Stimulated activated CD4-positive, alpha-beta T cell treated with anti-CD3 and anti-CD28 coated beads, Interleukin-1b, Interleukin-23, amount 100 ng/mL, for 1 hour (primary cell): ENCODE measurements at places on chromosomes 7 and 10.
A peak's percentile ranks its signal among the peaks of the same experiment; 100 is the strongest.

DNA sequence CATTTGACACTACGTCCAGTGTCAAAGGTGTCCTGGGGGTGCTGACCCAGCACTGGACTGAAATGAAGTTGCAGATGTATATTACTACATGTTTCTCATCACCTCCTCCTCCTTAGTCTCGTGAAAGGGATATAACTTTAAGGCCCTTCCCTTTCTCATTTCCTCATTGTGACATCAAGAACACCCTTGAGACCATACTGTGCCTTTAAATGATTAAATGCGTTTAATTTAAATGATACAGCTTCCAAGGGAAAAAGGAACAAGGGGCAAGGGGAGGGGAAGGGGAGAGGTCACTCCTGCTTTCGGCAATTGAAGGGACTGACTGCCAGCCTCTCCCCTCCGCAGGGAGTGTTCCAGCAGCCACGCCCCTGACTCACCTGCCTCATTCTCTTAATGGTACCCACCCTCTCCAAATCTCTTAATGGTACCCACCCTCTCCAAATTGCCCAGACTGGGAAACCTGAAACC is 80.5 kb upstream of the KMT2E start:
- DNase-seq, result no peak

- DNase-seq, result no peak
Measured at GRCh38 chr10:32377458-32378259, 30.7 kb upstream of the EPC1 start.

DNA sequence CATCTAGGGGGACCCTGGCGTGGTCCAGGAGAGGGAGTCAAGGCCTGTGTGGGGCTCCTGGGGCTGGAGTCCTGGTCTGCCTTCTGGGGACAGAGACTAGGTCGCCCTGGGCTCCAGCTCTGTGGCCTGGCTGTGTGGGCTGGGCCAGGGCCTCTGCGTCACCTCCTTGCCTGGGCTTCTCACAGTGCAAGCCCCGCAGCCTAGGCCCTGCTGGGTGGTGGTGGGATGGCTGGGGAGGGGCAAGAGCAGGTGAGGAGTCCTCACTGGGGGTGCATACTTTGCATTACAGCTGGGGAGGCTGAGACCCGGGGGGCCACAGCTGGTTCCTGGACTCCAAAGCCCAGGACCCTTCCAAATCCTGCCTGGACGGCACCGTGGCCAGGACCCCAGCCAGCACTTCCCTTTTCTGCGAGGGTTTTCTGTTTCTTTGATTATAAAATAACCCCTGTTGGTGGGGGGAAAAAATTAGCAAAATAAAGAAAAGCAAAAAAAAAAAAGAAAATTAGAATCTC is 23.5 kb downstream of the PWWP2B start:
- no peak for DNase-seq

DNA sequence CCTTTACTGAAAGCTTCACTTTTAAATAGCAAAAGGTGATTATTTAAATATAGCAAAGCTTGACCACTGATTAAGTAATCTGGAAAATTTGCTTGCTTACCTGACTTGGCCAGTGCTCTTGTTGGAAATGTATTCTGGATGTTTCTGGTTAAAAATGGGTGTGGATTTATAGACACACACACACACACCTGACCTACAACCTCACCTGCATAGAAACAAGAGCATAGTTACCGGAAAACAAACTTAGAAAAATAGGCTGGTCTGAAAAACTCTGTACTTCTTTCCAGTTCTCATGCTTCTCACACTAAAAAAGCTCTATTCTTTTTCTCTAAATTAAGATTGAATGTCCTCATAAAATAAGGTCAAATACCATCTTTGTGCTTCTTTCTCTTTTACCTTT is at the start of gene AGR3:
Gene AGR3 (minus strand): TSS at position 140 of the 400 bp plus-strand sequence. CDS start 3,365 bp downstream, outside the sequence.
- DNase-seq, result no peak

- no peak for DNase-seq
Measured at GRCh38 chr10:44330431-44330830, 54.5 kb downstream of the CXCL12 start.

DNA sequence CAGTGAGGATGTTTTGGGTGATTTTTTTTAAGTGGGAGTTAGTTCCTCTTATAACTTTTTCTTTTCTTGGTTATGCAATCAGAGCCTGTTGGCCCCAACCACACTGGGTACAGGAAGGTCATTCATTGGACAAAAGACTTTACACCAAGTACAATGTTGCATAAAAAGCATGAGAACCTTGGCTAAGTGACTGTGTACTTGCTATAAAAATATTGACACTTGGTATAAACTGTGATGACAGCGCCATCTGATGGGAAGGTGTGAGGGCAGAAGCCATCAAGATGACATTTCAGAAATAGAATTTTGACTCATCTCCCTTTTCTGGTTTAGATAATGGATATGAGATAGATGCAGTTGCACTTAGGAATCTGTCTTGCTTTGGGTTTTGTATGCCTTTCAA is 126.4 kb upstream of the CCDC6 start:
- no peak for DNase-seq

DNA sequence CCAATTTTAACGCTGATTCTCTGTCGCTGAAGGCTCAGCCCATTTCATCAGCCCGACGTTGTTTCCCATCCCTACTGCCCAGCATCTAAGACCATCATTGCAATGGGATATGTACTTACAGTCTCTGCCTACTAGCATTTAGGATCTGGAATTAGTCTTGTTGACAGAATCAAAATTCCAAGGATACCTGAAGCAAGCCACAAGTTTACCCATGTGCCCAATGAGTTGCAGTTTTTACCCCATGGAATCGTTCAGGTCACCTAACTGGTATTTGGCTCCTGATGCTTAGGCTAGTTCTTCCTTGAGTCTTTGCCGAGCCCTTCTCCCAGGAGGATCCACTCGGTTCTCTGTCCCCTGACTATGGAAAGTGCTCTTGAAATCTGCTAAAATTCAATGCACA is 276.8 kb downstream of the DNAJB9 start:
- DNase-seq, result no peak

DNA sequence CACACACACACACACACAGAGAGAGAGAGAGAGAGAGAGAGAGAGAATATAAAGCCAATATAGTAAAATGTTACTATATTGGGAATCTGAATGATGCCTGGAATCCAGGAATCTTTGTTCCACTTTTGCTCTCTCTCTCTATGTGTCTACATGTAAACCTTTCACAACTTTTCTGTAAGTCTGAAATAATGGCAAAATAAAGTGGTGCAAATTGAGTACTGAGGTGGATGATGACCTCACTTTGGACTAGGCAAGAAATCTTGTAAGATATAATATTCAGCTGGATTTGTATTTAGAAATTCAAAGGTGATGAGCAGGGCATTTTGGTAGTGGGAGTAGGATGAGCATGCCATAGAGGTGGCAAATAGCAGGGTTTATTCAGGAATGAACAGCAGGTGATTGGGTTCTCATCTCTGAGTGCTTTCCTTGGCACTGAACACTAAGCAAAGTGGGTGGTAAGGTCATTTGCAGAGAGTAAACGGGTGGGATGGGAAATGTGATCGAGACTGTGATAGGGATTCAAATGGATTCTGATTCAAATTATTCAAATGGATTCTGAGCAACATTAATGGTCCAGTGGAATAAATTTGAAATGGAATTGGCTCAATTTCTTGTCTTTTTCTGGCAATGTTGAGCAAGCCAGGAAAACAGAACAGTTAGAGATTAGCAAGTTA is 9.7 kb upstream of the ANLN start:
- DNase-seq, result no peak

- no peak for DNase-seq
Measured at GRCh38 chr7:135773464-135773863, 24.9 kb upstream of the FAM180A start.

- no peak for DNase-seq
Measured at GRCh38 chr7:66769833-66770512, 29.4 kb downstream of the RABGEF1 start.

DNA sequence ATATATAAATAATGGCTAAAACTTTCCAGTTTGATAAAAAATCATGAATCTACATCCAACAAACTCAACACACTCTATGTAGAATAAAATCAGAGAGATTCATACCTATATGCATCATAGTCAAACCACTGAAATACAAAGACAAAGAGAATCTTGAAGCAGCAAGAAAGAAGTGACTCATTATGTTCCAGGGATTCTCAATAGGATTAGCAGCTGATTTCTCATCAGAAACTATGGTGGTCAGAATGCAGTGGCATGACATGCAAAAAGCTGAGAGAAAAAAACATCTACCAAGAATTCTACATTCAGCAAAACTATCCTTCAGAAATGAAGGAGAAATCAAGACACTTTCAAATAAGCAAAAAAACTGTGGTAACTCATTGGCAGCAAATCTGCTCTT is 187.4 kb downstream of the RNLS start:
- DNase-seq, result no peak

GRCh38 chr10:93711891-93712290 is 9.5 kb upstream of the FRA10AC1 start:
- no peak for DNase-seq

DNA sequence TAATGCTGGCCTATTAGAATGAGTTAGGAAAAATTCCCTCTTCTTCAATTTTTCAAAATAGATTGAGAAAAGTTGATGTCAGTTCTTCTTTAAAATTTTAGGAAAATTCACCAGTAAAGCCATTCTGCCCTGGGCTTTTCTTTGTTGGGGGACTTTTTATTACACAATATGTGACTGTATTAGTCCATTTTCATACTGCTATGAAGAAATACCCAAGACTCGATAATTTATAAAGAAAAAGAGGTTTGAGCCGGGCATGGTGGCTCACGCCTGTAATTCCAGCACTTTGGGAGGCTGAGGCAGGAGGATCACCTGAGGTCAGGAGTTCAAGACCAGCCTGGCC is 12.7 kb downstream of the TAS2R40 start:
- DNase-seq, result no peak

DNA sequence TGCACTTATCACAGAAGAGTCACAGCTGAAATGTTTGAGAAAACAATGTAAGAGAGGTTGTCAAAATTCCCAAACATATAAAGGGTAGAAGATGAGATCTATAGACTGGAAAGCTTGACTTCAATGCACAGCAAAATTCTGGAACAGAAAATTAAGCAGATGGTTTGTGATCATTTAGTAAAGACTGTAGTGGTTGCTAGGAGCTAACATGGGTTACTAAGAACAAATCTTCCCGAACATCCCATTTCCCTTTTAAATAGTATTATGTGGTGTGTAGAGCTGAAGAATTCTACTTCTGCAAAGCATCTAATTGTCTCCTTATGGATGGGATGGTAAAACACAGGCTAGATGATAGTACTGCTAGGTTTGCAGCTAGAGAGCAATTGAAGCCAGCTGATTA is 312.3 kb downstream of the CAMK1D start:
- no peak for DNase-seq

- no peak for DNase-seq
Measured at GRCh38 chr7:132422502-132423111, 153.7 kb downstream of the PLXNA4 start.

DNA sequence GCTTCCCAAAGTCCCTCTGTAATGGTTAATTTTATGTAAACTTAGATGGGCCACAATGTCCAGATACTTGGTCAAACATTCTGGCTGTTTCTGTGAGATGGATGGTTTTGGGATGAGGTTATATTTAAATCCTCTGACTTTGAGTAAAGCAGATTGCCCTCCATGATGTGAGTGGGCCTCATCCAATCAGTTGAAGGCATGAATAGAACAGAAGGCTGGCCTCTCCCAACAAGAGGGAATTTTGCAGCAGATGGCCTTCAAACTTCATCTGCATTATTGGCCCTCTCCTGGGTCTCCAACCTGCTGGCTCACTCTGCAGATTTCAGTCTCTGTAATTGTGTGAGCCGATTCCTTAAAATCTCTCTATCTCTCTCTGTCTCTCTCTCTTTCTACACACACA is 362.3 kb downstream of the GRID1 start:
- DNase-seq, result no peak

DNA sequence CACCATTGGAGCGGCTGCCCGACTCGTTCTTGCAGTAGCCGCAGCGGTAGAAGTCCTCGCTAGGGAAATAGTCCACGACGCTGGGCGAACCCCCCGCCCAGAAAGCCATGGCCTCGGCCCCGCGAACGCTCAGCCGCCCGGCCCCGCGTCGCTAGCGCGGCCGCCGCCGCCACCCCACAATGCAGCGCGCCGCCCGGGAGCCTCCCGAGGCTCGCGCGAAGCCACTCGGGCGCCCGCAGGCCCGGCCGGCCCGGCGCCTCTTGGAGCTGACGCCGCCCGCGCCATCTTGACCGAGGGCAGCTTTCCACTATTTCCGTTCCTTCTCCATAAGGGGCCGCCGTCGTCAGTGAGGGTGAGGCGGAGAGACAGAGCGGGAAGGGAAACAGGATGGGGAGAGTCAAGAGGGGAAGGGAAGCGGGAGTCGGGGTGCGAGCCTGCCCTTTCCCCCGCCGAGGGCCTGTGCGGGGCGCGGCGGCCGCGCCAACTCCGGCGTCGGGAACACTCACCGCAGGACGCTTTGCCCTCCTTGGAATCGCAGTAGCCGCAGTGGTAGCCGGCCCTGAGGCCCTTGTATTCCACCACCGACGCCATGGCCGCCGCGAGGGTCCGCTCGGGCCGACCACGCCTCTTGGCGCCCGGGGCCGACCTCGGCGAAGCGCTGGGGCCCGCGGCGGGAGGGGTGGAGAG is at the start of gene ATE1:
Gene ATE1 (minus strand): TSS at position 191 of the 687 bp plus-strand sequence. CDS start 82 bp downstream, at position 109.
- peak; percentile 68 for DNase-seq
